Peyer's patch (tissue), 4 donors: ENCODE measurements at places on chromosomes 5 and 9. TPM values are rescaled to one million over a fixed set of nuclear protein-coding genes. Genes with fewer than 3 reads are reported as not detected.

Gene CAMK2A
- 1.2 TPM for total RNA-seq

Gene VLDLR
- not detected for total RNA-seq

Gene RNF180
- total RNA-seq = 9.1 TPM

Gene GPX3
- 143 TPM for total RNA-seq

Gene SURF4
- total RNA-seq = 202 TPM

Gene PCDHGA8
- 0.35 TPM for total RNA-seq

Gene PTCD2
- total RNA-seq = 7.3 TPM

Gene PCDHGA1
- 1.7 TPM for total RNA-seq

GRCh38 chr5:3605298-3606010 lies 9.8 kb downstream of the IRX1 start:
- no peak for DNase-seq

GRCh38 chr5:80239680-80240367 lies 16.0 kb downstream of the SERINC5 start:
- DNase-seq = no peak

DNA sequence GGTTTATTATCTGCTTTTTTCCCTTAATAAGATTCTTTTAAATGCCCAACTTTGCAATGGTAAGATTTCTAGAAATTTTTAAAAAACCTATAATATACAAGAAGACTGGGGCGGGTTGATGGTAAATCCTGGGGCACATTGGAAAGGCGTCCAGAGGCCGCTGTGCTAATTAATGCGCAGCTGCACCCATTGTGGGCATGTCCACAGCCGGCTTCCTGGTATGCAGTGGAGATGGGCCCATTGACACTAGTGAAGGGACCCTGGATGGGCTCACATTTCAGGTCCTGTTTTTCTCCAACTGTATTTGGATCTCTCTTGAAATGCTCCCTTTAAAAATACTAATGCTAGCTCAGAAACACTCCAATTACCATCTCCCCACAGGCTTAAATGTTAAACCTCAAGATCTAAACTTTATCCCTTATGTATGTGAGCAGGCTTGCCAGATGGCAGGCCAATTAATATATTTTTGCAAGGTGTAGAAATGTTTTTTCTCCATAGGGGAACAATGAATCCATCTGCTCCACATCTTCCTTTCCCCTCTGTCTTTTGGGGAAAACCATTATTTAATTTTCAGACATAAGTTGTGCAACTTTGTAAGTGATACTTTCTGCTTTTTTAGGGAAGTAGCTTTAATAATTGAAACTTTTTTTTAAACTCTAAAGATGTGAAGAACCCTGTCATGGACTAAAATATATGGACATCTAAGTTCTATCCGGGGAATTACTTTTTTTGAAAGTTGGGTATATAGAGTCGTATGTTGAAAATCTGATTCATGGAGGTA lies 177.3 kb downstream of the CD180 start:
- DNase-seq = no peak

DNA sequence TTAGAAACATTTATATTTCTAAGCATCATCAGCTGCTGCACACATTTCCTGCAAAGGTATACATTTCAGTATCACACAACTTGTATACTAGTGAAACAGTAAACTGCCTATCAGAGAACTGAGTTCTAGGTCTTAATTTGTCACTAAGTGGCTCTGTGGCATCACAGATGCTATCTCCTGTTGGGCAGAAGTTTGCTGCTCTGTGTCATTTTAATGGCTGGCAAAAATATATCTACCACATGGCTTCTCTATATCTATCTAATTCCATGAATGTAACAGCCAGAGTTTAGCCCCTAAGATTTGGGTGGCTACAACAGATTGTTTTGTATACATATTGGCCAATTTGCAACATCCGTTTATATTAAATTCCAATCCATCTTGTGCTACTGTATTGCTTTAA lies 1231.9 kb upstream of the C9orf72 start:
- DNase-seq = no peak

GRCh38 chr5:52469420-52469819 lies 318.3 kb upstream of the ITGA1 start:
- DNase-seq = no peak

GRCh38 chr9:76932265-76932664 lies 26.4 kb upstream of the PRUNE2 start:
- DNase-seq = no peak

- DNase-seq = peak; percentile 47
These were observed 426.4 kb upstream of the MPDZ start for GRCh38 chr9:13705918-13706317.

- DNase-seq = no peak
These were observed 128.1 kb upstream of the BOD1 start for GRCh38 chr5:173744551-173744950.

- DNase-seq = no peak
These were observed 22.1 kb downstream of the MRPL36 start for GRCh38 chr5:1777281-1778137.

GRCh38 chr9:120741701-120742100 lies 27.4 kb upstream of the MEGF9 start:
- DNase-seq = no peak

DNA sequence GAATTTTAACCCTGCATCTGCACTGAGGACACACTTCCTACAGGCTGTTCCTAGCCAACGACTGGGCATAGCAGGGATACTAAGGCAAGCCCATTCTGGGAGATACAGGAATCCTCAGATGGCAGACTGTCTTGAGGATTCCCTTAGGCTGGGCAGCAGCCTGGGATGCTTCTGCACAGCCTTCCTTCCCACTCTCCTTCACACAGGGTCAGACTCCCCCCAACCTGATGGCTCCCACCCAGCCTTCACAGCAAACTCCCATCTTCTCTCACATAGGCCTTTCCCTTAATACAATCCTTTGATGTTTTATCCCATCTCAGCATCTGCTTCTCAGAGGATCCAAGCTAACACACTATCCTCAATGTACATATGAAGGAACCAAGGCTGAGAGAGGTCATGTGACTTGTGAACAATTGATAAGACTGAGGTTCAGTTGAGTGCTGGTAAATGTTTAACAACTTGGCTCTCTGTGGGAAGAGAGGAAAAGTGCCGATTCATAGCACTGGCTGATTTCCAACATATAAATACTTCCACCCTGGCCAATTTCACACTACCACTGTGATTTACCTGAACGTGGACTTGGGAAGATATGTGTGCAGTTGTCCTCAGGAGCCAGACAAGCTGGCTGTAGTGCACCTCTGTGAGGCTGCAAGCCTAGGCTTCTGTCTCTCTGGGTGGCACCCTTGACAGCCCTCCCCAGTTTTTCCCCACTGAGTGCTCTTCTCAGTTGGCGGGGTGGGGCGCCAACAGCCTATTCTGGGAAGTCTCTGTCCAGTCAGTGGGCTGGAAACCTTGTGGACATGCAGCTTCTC lies 120.2 kb upstream of the TRIM32 start:
- no peak for DNase-seq

DNA sequence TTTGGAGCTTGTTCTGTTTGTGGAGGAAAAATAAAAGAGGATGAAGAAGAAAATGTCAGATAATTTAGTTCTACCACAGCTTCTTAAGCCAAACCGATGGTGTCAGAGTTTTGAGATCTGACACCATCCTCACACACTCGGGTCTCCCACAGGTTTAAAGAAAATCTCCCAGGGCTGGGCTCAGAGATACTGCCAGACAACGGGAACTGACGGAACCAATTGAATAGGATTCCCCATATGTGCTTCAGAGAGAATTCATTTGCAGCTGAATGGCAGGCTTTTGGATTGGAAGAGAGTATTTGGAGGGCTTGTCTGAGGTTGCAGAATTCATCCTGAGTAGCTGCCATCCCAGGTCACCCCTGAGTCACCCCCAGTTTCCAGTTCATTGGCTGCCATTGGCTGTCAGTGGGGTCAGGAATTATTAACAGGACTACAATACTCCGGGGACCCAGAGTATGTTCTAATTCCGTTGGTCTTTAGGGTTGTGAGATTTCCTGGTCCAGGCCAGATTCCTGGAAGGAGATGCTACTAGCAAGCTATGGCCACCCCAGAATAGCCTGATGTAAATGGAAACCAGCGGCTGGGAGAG lies 131.3 kb downstream of the PDZD2 start:
- no peak for DNase-seq

- DNase-seq = no peak
These were observed 194.9 kb downstream of the ATP10B start for GRCh38 chr5:160657068-160657507.

GRCh38 chr9:10571699-10572098 lies 41.1 kb downstream of the PTPRD start:
- no peak for DNase-seq

DNA sequence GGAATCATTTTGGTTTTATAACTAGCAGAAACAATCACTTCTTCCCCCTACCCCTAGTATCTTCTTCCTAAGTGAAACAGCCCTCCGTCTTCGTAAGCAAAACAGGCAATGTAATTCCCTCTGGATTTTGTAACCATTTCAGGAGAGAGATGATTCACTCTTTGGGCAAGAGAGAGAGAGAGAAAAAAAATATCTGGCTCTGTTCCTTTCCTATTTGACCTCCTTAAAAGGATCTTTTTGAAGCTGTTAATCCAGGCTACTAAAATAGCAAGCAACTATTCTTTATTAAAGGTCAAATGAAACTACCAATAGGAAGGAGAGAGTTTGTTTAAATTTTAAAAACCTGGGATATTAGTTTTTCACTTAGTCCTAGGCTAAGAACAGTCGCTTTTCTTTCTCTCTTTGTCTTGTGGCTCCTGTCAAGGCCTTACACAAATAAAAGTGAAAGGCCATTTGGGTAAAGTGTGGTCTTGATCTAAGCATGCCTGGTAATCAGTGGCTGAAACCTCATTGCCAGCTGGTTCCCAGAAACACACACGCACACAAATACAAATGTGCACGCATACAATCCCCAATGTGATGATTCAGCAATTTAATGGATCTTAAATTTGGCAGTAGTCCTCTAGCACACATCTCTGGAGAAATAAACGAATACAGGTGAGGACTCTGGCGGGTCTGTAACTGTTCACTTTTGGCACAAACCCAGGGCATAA lies 70.2 kb downstream of the PRUNE2 start:
- no peak for DNase-seq

- DNase-seq = no peak
These were observed 22.5 kb upstream of the SHB start for GRCh38 chr9:38091310-38092199.

GRCh38 chr5:83891261-83891660 lies 170.6 kb upstream of the HAPLN1 start:
- DNase-seq = no peak

DNA sequence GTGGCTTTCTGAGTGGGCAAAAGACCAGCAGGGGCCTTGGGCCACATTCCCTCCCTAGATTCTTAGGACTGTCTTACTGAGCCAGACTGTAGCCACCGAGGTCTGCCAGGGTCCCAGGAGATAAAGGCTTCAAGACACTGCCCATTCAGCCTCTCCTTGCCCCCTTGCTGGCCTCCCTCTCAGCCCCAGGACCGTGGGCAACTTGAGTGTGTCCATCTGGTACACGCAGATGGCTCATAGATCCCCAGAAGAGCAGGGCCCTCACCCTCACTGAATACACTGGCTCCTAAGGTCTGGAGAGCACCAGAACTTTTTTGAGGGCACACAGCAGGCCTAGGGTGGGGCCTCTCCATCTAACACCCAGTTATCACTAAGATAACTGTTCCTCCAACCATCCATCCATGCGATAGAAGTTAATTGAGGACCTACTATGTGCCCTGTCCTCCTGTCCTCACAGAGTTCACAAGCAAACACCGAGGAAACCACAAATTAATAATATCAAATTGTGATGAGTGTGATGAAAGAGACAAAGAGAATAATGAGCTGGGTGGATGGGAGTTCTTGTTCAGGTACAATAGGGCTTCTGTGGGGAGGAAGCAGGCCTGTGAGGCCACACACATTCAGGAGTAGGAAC lies 4.9 kb upstream of the PDGFRB start:
- DNase-seq = no peak

DNA sequence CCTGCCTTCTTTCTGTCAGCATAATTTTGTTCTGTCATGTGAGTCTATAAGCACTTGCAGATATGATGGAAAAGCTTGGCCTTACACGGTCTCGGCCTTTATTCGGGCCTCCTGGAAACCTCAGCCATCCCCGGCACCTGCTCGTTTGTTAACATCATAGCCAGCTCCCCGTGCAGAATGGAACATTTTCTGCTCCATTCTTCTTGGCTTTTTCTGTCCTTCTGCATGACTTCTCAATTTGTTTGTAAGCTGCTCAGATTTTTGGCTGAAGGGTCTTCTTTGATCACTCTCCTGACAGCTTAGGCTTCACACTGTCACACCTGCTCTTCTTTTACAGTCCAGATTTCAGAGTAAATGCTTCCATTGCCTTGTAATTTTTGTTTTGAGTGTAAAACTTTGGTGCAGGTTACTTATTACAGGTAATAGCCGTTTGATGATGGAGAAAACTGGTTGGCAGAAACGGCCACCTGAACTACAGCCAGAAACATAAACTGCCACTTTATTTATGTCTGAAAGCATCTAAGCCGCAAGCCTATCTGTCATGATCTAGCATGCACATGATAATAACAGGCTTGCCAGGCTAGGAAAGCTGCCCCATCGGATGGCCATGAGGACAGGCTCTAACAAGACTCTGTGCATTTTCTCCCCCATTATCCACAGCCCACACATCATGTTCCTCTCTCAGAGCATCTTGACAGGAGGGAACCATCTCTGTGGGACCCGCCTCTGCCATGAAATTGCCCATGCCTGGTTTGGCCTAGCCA lies 197.0 kb downstream of the AOPEP start:
- no peak for DNase-seq

DNA sequence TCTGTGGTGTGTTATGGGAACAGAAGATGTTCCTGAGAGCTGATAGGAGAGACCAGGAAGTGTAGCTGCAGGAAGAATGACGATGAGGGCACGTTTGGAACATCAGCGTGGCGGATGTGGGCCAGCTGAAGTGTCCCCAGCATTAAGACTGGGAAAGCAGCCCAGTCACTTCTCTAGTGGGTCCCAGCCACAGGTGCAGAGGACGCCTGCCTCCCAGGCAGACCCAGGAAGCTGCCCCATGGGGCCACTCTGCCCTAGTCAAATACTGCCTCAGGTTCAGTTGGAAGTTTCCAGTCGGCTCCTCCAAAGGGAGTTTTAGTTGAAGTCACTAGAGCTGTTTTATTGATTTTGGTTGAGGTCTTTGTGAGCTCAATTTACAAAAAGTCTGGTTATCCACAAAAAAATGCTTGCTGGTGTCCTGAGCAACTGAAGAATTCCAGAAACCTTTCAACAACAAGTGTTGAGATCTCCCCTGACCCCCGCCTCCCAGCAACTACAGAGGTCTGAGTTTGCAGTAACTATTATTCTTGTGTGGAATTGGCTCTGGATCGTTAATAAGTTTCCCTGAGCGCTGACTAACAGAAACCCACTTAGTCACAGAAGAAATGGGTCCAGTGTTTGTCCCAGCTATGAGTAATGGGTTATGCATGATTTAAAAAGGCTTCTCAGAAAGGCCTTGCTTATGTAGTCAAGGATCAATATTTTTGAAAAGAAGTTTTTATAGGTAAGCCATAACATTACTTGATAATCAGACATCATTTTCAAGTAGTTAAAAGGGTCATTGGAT lies 294.1 kb downstream of the FANCC start:
- DNase-seq = no peak

- DNase-seq = no peak
These were observed 2.1 kb upstream of the HSPA4 start for GRCh38 chr5:133049726-133050048.

DNA sequence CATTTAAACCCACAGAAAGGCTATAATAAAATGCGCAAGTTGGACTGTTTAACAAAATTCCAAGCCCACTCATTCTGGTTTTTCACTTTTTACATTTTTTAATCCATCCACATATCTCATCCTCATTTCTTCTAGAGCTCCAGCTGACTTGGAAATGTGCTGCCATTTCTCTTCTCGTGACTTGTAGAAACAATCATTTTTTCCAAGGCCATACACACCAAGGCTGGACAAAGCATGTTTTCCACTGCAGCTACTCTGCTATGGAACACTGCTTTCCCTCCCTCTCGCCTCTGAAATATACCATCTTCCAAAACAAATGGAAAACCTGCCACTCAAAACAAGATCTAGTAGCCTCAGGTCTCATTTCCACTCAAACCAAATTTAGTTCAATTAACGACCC lies 141.1 kb downstream of the ESM1 start:
- DNase-seq = no peak
